Endothelial cell of coronary artery (primary cell): ENCODE measurements at places on chromosomes 3 and 15. TPM values are rescaled to one million over a fixed set of nuclear protein-coding genes. Genes with fewer than 3 reads are reported as not detected.

GPR149 gene
- total RNA-seq: not detected in 2 replicates

P2RY12 gene
- total RNA-seq: not detected in 2 replicates

TGM4 gene
- 0.09 TPM in 2 replicates for total RNA-seq

ZNF501 gene
- total RNA-seq: 4.7 and 7.8 TPM in 2 replicates

ALCAM gene
- total RNA-seq: 87.5 and 152 TPM in 2 replicates

PLCH1 gene
- total RNA-seq: 0.09 TPM in 1 of 2 replicates, not detected in the other

RNU5B-1 gene
- total RNA-seq: not detected in 2 replicates

NR2E3 gene
- 0.09 and 0.18 TPM in 2 replicates for total RNA-seq

CCNDBP1 gene
- 42.0 and 53.8 TPM in 2 replicates for total RNA-seq

WDR49 gene
- total RNA-seq: 0.27 TPM in 1 of 2 replicates, not detected in the other

SLC22A14 gene
- total RNA-seq: 0.09 TPM in 2 replicates

GOLGA6D gene
- total RNA-seq: not detected in 2 replicates

SLC12A8 gene
- total RNA-seq: 0.09 and 2.7 TPM in 2 replicates

MUSTN1 gene
- not detected in 2 replicates for total RNA-seq

SLC9C1 gene
- 0.09 and 0.19 TPM in 2 replicates for total RNA-seq

HRH1 gene
- total RNA-seq: 11.7 and 24.4 TPM in 2 replicates

NR1I2 gene
- total RNA-seq: under 0.01 and 0.09 TPM in 2 replicates

GXYLT2 gene
- 0.54 and 1.7 TPM in 2 replicates for total RNA-seq
